T-helper 2 cell treated with Interferon-gamma antibody and Interleukin-4, amounts not matched to agents 100 ng/mL and 5 ng/mL, for 36 hours (primary cell): ENCODE measurements at places on chromosomes 1 and 21. TPM values are rescaled to one million over a fixed set of nuclear protein-coding genes. Genes with fewer than 3 reads are reported as not detected.

The DNALI1 gene
- 0.09 and 0.32 TPM in 2 replicates for total RNA-seq

The MYOG gene
- total RNA-seq = not detected in 2 replicates

The GNG4 gene
- total RNA-seq = 0.93 and 1.8 TPM in 2 replicates

The C1orf21 gene
- 2.3 and 3.3 TPM in 2 replicates for total RNA-seq
